ENCODE measurements at places on chromosomes 2 and 18.

DNA sequence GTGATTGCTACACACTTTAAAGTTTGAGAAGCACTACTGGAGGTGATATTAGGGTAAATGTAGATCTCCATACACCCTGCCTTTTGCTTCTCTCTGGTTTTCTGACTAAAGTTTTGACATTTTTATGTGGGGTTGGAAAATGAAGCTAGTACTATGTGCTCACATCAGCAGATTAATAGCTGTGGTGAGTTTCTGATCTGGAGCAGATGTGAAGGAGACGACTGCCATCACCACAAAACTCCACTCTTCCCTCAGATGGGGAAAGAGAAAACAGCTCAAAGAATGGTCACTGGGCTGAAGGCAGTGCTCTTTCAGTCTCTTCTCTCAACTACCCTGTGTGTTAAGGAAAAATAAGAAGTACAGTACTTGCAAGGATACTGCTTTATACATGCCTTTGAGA, 37.2 kb downstream of the PLEKHA3 start:
- DNase-seq: no peak

DNA sequence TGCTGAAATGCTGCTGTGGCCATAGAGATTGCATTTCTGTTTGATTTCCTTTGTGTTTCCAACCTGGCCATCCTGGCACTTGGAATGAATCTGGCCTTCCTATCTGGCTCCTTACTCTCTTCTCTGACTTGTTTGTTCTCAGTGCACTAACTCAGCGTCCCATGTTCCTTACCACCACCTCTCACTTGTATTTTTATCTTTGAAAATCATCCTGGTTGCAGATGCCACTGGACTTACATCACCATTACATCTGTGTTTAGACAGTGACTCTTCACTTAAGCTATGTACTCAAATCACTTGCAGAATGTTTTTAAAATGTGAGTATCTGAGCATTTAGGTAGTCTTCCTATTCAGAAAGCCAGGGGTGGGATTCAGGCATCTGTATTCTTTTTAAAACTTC, 239.5 kb downstream of the WDR7 start:
- DNase-seq: peak; percentile 96

- DNase-seq: no peak
Measured at GRCh38 chr2:216482640-216483039, 16.0 kb upstream of the RPL37A start.

DNA sequence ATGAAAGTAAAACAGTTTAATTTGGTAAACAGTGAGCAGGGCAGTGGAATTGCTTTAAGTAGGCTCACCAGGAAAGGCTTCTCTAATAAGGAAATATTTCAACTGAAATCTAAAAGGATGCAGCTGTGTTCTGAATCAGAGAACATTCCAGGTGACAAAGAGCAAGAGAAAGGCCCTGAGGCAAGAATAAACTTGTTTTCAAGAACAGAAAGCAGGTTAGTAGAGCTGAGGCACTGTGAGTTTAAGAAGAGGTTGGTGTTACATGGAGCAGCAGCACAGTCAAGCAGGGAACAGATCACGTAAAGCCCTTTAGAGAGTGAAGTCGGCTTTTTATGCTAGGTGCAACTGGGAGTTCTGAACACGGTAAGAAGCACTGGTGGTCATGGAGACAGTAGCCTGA, 57.0 kb upstream of the SCN1A start:
- peak; percentile 27 for DNase-seq

GRCh38 chr18:23259701-23260681, 124.7 kb downstream of the CABLES1 start:
- DNase-seq: peak; percentile 82

DNA sequence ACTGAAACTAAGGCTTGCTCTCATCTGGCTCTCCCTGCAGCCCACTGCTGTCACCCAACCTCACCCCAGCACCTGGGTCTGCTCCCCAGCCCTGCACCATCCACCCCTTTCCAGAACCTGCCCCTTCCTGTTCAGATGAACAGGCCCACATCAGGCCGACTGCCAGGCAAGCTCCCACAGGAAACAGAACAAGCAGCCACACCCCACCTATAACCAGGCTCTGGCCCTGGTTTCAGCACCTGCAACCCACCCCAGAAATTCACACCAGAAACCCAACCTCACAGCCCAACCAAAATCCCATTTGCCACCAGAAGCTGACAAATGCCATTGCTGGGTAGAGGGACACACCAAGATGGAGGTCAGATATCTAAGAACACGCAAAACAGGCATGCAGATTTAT, 159.2 kb upstream of the ID2 start:
- no peak for DNase-seq
